ENCODE measurements at places on chromosomes 5 and 9.

DNA sequence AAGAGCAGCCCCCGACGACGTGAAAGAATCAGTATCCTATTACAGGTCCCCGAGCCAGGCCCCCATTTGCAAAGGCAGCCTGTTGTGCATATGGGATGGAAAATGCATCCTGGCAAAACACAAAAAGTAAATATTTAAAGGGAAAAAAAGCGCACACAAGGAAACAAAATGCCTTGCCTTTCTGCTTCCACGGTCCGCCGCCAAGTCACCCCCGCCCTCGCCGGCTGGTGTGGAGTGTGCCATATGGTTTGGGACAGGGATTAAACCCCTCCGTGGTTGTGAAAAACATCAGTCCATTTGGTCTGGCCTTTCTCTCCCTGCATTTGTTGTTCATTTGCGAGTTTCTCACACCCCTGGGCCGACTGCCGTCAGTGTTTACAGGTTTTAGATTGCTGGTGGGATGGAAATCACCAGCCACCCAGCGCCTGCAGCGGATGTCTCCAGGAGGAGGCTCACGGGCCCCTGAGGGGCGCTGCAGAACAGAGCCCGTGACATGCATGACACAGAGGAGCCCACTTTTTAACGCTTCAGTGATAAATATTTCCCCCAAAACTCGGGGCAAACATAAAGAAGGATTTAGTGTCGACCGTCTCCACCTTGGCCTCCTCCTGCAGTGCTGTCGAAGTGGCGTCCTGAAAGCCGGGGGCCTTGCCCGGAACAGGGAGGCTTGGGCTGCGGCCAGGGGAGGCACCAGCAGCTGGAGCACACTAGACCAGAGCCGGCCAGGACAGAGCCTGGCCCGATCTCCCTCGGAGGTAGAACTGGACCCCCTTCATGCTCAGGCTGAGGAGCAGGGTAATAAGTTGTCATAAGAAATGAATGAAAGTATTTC is 161.5 kb downstream of the HSD17B3 start:
- no peak for DNase-seq

DNA sequence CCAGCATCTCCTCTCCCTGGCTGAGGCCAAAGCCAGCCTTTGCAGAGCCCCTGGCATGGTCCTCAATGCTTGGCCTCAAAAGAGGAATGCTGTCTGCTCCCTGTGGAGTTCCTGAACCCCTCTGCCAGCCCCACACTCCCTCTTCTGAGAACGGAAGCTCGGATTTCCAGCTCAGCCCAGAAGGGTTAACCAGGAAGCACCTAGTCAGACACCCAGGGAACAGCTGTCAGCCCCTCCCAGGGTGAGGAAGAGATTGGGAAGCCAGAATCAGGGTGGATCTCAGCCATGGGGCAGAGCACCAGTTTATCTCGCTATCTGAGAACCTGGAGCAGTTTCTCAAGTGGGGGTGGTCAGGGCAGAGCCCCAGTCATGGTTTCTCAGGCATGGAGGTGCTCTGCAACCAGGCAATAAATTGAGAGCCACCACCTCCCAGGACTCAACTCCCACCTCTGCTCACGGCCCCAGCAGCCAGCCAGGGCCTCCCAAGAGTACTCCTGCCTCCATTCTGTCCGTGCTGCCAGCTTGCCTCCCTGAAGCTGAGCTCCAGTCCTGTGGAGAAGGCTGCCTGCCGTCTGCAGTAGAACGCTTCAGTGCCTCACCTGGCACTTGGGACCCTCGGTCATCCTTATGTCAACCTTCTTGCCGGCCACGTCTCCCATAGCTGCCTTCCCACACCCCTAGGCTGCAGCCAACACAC is 7.6 kb downstream of the FOXE1 start:
- no peak for DNase-seq

- DNase-seq, result peak; percentile 96
Observed at GRCh38 chr5:111530298-111530740, 18.0 kb upstream of the STARD4 start.

DNA sequence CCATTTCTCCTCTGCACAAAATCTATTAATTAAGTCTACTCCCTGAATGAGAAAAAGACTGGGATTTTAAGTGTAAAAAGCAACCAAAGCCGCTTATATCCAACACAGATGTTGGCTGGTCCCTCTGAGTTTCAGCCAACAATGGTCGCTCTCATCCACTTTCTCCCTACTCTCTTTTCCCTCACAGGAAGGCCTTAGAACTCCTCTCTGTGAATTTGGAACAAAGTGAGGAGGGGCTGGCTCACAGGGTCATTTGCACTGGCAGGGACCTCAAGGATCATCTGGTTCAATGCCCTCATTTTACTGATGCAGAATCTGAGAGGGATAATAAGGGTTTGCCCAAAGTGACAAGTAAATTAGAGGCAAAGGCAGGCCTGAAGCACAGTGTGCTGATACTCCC is 64.0 kb downstream of the DPYSL3 start:
- no peak for DNase-seq

DNA sequence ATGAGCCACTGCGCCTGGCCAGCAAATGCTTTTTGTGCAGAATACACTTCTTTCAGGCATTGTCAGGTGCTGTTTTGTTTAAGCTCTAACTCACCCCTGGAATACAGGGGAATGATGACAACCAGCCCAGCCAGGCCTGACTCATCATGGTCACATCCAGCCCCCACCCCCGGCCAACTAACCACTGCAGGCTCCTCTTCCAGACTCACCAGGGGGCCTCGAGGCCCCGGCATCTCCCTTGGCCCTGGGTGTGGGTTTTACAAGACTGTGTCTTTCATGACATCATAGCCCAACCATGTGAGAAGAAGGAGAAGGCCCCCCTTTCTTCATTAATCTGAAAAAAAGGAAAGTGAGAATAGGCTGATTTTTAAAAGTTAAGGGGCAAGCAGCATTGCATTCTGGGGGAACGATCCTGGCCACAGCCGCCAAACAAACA is 35.5 kb downstream of the OLFML2A start:
- DNase-seq, result peak; percentile 18

- DNase-seq, result peak; percentile 56
Observed at GRCh38 chr9:6584881-6585597, 60.5 kb downstream of the GLDC start.

DNA sequence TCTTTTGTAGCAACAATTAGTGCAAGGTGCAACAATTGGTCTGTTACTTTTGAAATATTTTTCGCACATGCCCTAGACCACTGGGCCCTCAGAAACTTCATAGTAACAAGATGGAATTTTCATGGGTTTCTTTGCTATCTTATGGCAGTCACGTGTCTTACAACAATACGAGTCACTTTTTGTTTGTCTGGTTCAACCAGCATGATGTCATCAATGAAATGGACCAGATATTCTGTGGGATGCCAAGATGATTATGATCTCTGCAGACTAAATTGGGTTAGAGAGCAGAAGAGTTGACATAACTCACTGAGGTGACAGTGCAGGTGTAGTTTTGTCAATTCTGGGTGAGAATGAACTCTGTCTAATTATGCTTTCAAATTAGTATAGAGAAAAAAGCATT is 239.6 kb upstream of the RIOK2 start:
- no peak for DNase-seq

GRCh38 chr5:179608131-179608581 is 15.3 kb downstream of the HNRNPH1 start:
- DNase-seq, result peak; percentile 42

- peak; percentile 73 for DNase-seq
Observed at GRCh38 chr5:135462304-135462703, 10.2 kb upstream of the TIFAB start.

GRCh38 chr5:174166231-174167079 is 120.9 kb downstream of the NSG2 start:
- DNase-seq, result no peak

- no peak for DNase-seq
Observed at GRCh38 chr5:124537522-124537921, 208.9 kb downstream of the ZNF608 start.

- no peak for DNase-seq
Observed at GRCh38 chr5:51599587-51599986, 216.3 kb downstream of the ISL1 start.

- DNase-seq, result no peak
Observed at GRCh38 chr5:52727020-52727419, 60.7 kb upstream of the ITGA1 start.

GRCh38 chr9:70135176-70135575 is 91.5 kb downstream of the MAMDC2 start:
- no peak for DNase-seq

- DNase-seq, result no peak
Observed at GRCh38 chr5:61886214-61886613, 419.8 kb upstream of the KIF2A start.

DNA sequence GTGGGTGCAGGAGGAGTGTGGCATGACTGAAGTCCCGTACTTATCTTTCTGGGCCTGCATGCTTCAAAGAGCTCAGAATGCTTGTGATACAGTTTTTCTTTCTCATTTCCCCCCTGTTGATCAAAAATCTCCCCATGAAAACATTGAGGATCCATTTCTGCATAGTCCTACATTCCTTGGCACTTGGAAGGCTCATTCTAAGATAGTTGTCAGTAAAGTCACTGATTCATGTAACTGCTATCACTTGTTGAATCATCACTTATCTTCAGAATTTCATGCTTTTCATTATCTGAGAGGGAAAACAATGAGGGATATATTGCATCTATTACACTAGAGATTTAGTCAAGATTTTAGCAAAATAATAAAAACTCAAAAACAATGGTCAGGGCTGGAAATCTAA is 1953.1 kb upstream of the CDH6 start:
- DNase-seq, result no peak

GRCh38 chr5:94661086-94661485 is 42.6 kb downstream of the SLF1 start:
- no peak for DNase-seq

DNA sequence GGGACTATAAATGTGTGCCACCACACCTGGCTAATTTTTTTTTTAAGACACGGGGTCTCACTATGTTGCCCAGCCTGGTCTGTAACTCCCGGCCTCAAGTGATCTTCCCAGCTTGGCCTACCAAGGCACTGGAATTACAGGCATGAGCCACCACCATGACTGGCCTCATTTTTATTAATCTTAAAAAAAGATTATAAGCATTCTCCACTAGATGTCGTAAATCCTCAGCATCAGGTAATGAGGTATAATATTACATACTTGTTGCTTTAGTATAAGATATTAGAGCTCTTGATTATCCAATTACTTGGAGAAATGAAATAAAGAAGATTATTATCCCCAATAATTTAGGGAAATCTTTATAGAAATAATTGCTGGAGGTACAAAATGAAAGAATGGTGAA is 78.2 kb upstream of the HTR1A start:
- no peak for DNase-seq

DNA sequence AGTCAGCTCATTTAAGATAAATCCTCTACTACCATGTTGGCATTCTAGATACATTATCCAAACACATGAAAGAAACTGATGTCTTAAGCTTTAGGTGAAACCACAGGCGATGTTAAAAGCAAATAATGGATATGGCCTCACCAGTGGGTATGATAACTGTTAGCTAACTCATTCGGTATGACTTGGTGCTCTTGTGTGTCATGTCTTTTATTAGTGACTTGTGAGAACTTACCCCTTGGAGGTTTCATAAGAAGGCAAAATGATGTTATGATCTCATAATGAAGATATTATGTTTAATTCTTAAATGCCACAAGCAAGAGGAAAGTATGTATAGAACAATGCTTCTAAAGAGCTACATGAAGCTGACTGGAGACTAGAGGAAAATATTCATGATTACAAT is 1227.0 kb downstream of the EFNA5 start:
- DNase-seq, result no peak

DNA sequence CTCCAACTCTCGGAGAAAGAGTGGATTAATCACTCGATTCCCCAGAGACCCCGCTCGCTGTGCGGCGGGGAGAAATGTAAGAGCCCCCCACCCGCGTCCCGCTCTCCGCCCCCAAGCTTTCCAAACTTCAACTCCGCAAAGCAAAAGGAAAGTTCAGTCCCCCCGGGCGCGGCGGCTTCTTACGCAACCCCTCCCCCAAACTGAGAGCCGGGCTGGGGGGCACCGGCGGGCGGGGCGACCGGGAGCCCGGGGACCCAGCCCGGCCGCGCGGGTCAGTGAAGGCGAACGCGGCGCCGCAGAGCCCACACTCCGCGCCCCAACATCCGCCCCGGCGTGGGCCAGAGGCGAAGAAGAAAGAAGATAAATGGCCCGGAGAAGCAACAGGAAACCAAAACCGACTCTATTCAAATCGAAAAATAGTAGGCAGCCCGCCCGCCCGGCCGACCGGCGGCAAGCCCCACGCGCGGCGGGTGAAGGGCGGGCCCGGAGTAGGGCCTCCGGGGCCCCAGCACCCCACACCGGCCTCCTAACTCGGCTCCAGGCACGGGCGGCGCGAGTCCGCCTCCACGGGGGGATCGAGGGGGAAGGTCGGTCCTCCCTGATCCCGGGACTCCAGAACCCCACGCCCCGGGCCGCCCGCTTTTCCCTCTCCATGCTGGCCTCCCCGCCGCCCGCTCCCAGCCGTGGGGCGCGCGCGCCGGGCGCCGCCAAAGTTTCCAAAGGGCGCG is 720 bp downstream of the NOTCH1 start:
- DNase-seq, result no peak

GRCh38 chr5:24068524-24068923 is 561.1 kb downstream of the PRDM9 start:
- DNase-seq, result no peak

DNA sequence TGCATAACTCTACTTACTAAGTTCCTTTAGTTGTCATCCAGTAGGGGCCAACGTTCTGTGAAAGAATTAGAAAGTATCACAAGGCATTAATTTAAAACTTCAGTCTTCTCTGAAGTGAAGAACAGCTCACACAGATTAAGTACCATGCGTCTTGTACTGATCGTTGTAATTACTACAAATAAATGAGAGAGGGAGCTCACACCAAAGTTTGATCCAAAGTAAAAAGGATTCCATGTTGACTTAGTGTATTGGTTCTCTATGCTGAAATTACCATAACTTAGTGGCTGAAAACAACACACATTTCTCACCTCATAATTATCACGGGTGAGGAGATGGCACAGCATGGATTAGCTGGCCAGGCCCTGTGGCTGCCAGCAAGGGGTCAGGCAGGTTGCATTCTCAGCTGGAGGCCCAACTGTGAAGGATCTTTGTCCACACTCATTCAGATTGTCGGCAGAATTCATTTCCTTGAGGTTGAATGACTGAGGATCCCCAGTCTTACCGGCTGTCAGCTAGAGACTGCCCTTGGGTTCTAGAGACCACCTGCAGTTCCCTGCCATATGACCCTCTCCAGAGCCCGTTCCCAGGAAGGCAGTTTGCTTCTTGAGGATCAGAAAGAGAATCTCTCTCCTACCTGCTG is 169.1 kb downstream of the YTHDC2 start:
- DNase-seq, result no peak

- no peak for DNase-seq
Observed at GRCh38 chr5:138371454-138371853, 19.0 kb downstream of the KDM3B start.

DNA sequence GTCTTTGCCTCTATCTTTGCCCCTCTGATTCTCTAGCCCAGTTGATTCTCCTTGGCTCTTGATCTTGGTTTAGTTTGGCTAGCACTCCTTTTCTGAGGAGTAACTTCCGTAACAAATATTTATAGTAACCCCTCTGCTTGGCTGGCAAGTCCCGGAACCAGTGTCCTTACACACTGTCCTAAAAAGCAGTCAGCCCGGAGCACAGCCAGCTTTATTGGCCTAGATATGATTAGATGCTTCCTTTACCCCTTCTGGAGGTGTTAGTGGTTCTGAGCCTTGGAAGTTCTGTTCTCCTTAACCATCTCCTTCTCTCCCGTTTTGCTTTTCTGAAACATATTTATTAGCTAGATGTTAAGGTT is 17.0 kb upstream of the MSMP start:
- no peak for DNase-seq

GRCh38 chr9:131046581-131047202 is 37.7 kb downstream of the LAMC3 start:
- DNase-seq, result peak; percentile 73
